Heart left ventricle (tissue), 16 donors: ENCODE measurements at places on chromosomes 1 and 21. TPM values are rescaled to one million over a fixed set of nuclear protein-coding genes. Genes with fewer than 3 reads are reported as not detected.

The F5 gene
- 36.9 TPM for polyA plus RNA-seq

The LEFTY2 gene
- 0.11 TPM for polyA plus RNA-seq

The IGFN1 gene
- not detected for polyA plus RNA-seq

The ATP1A4 gene
- 0.12 TPM for polyA plus RNA-seq

The RAB25 gene
- 0.38 TPM for polyA plus RNA-seq

The MPC2 gene
- 163 TPM for polyA plus RNA-seq

The TCHH gene
- not detected for polyA plus RNA-seq

The RIMS3 gene
- 0.30 TPM for polyA plus RNA-seq

The HHIPL2 gene
- 0.06 TPM for polyA plus RNA-seq

DNA sequence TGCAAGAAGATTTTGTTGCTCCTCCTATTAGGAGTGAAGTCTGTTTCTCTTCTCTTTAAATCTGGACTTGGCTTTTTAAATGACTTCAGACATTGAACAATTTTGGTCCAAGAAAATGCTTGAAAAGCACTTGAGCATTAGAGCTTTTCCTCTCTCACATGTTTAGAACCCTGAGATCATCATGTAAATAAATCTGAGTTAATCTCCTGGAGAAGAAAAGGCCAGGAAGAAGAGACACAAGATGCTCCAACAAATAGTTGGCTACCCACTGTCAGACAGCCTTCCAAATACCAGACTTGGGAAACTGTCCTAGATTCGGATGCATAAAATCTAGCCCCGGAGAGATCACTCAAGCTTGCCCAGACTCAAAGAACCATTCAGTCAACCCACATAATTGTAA, 1353.1 kb upstream of the ADGRL4 start:
- DNase-seq: no peak

DNA sequence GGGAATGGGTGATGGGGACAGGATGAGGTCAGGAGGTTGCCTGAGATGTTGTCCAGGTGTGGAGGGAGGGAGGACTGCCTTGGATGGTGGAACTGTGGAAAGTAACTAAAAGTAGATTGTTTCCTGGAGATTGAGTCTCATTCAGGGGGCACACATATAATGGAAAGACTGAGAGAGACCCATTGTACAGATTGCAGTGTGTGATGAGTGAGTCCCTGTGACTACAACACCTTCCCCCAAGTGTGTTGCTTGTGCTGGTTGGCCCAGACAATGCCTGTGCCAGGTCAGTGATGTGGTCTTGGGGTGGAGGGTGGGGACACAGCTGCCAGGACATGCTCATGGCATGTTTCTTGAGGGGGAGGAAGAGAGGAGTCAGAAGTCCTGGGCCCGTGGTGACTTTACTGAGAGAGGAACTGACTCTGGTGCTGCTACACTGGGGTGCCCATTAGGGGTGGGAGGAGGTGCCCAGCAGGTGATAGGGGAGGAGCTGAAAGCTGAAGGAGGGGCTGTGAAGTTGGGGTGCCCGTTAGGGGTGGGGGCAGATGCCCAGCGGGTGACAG, 5.2 kb downstream of the SNAP47 start:
- no peak for DNase-seq

DNA sequence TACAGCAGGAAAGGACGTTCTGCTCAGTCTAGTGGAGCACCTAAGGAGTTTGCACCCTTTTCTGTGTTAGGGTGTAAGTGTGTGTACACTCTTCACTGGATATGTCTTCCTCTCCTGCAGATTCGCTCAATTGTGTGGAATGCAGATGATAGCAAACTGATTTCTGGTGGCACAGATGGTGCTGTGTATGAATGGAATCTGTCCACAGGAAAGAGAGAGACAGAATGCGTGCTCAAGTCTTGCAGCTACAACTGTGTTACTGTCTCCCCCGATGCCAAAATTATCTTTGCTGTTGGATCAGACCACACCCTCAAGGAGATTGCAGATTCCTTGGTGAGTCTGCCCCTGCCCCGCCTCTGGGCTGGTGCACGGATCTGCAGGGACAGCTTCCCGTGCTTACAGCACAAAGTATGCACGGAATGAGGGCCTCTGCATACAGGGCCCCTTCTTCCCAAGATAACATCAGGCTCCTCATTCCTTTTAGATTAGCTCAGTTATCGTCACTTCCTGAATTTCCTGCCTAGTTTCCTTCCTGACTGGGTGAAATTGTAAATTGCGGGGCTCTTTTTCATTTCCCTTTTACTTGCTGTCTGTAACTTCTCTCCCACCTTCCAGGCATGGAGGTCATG, 34.6 kb downstream of the CFAP57 start:
- no peak for DNase-seq

- DNase-seq: peak; percentile 57
Measured at GRCh38 chr21:29372063-29372802, 73.5 kb downstream of the BACH1 start.

DNA sequence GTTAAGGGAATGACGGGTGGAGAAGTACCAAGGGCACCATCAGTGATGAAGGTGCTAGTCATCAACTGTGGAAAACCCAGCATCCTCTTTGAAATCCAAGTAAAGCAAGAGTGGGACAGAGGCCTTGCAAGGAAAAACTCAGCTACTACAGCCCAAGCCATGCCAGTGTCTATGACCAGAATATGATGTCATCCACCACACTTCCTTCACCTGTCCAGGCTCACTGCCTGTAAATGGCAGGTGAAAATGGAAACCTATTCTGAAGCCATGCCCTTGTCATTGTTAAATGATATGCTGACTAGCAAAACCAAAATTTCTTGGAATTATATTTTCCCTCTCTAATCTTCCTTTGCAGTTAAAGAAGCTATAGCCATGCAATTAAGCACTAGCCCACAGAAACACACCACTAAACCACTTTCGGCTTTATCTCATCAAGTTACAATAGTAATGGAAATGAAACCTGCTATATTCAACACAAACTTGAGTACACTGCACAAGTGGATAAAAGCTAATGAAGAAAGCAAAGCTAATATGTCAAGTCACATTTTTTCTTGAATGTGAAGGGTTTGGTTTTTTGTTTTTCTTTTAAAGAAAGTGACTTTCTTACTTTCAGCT, 96.3 kb upstream of the RALGPS2 start:
- no peak for DNase-seq

GRCh38 chr21:39141502-39141901, 41.7 kb downstream of the PSMG1 start:
- DNase-seq: no peak

GRCh38 chr1:7376676-7377075, 394.4 kb upstream of the VAMP3 start:
- DNase-seq: no peak

DNA sequence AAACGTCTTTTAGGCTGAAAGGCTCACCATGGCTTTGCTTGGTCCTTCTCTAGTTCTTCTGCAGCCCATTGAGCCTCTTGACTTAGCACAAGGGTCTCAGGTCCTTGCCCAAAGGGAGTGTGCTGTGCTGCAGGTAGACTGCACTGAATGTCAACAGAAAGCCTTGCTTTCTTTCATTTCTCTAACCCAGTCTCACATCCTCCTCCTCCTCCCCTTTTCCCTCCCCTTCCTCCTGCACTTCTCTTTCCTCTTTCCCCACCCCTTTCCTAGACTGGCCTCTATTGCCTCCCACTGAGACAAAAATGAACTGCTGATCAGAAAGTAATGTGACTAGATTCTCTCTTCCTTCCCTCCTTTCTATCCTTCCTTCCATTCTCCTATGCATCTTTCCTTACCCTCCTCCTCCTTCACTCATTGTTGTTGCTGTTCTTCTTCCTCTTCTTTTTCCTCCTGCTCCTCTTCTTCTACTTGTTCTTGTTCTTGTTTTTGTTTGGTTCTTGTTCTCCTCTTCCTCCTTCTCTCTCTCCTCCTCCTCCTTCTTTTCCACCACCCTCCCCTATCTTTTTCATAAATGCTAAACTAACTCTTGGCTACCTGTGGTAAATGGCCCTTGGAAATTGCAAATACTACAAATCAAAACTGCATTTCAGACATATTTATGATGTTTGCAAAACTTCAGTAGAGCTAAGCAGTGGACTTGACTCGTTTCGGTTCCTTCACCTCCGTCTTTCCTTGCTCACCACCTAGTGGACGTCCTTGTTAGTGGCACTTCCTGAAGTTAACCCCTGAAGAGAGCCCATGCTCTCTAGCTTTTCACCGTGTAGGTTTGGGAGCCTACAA, at the start of gene SELL:
TSS of gene SELL (minus strand) at position 152 of the 840 bp plus-strand sequence. CDS start at position 30, 122 bp downstream.
- peak; percentile 52 for DNase-seq

- DNase-seq: no peak
Measured at GRCh38 chr21:16076465-16076864, 346.7 kb downstream of the USP25 start.

GRCh38 chr21:25360593-25360992, 246.7 kb downstream of the MRPL39 start:
- DNase-seq: no peak

DNA sequence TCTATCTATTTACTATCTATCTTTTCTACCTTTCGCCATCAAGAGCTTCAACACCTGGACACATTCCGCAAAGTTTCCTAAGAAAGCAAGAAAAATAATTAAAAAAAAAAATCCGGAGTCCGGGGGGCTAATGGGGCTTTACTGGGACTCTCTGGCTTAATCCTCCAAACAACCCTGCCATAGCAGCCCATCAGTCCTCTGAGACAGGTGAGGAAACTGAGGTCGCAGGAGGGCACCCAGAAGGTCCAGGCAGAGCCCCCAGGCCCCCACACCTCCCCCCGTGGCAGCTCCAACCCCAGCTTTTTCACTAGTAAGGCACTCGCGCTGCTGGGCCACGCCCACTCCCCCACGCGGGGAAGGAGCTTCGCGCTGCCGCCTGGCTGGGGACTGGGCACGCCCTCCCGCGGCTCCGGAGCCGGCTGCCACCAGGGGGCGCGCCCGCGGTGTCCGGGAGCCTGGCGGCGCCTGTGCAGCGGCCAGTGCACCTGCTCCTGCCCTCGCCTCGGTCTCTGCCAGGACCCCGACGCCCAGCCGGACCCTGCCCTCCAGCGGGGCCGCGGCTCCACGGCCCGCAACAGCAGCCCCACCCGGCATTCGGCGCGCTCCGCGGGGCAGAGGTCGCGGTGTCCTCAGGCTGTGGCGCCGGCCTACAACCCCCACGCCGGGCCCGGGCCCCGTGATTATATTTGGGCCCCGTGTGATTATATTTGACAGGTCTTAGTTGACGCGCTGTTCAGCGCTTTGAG, 54.1 kb upstream of the SAMD11 start:
- DNase-seq: peak; percentile 76

DNA sequence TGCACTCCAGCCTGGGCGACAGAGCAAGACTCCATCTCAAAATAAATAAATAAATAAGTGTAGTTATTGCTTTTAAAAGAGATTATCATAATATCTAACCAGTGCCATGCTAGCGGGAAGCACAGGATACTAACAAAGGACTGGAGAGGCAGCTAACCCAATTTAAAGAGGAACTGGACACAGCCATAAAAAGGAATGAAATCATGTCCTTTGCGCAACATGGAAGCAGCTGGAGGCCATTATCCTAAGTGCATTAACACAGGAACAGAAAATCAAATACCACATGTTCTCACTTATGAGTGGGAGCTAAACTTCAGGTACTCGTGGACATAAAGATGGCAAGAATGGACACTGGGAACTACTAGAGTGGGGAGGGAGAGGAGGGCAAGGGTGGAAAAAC, 54.9 kb downstream of the TM2D1 start:
- DNase-seq: no peak

DNA sequence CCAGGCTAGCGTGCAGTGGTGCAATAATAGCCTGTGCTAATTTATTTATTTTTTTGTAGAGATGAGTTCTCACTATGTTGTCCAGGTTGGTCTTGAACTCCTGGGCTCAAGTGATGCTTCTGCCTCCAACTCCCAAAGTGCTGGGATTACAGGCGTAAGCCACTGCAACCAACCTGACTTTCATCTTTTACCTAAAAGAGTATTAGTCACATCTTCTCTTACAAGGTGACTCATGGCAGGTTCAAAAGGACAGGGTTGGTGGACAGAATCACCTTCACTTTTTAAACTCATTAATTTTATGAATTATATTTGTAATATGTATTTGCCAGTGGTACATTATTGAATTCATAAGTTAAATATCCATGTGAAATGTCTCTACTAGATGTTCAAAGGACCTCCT, 18.1 kb downstream of the JAM2 start:
- no peak for DNase-seq

GRCh38 chr1:7036386-7036785, 251.1 kb downstream of the CAMTA1 start:
- DNase-seq: no peak

DNA sequence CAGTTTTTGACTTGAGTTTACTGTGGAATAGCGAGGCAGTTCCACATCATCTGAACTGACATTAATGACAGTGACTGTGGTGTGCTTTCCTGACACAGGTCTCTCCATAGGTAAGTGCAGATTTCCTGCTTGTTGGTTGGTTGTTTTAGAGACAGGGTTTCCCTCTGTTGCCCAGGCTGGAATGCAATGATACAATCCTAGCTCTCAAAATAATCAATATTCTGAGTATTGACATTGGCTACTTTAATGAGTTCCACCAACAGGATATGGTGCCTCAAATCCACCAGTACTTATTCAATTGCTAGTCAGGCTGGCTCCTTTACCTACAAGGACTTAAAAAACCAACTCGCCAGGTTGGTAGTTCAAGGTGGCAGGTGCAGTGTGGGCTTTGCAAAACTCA, 63.8 kb downstream of the CLSTN1 start:
- DNase-seq: no peak

DNA sequence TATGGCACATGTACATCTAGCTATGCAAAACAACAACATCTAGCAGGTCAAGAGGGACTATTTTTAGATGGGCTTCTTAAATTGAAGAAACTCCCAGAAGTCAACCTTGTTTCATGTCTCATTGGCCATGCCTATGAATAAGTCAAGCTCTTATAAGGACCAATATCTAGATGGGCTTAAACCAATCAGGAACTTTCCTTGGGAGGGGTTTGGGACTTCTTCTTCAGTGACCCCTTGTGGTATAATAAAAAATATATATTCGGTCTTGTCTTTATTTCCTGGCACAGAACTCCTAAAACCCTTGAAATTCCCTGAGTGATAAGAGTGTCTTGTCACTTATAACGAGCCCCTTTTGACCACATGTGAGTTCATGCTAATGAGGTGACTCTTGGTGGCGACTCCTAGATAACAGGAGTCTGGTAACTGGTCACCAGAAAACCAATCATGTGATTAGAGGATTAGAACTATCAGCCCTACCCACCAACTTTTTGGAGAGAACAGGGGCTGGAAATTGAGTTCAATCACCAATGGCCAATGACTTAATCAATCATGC, 218.3 kb downstream of the HHIPL2 start:
- no peak for DNase-seq

- DNase-seq: no peak
Measured at GRCh38 chr1:182768963-182769362, 20.6 kb upstream of the NPL start.
